Mucosa of gallbladder (tissue), 1 donor: ENCODE measurements at places on chromosomes 11 and 22. TPM values are rescaled to one million over a fixed set of nuclear protein-coding genes. Genes with fewer than 3 reads are reported as not detected.

The TMEM121B gene
- total RNA-seq: 1.7 TPM

- no peak for DNase-seq
Observed at GRCh38 chr22:21594865-21595452, 27.4 kb downstream of the UBE2L3 start.

DNA sequence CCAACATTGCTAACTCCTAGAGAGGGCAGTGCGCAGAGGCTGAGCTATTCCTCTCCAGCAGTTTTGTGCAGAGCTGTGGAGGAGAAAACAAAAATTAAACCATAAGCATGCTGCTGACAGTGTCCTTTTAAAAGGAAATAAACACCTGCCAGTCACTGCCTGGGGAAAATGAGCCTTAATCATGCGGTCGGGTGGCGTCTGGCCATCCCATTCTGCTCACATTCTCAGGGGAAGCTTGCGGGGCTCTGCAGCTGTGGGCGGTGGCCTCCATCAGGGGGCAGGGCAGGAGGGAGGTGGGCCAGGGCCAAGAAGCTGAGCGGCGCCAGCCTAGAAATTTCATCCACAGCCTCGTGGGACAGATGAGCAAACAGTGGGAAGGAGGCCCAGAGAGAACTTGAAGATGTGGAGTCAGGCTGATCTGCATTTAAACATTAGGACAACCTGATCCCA lies 71.0 kb upstream of the TP53I11 start:
- peak; percentile 45 for DNase-seq

- peak; percentile 16 for DNase-seq
Observed at GRCh38 chr22:26172389-26172990, 3.2 kb downstream of the SEZ6L start.

DNA sequence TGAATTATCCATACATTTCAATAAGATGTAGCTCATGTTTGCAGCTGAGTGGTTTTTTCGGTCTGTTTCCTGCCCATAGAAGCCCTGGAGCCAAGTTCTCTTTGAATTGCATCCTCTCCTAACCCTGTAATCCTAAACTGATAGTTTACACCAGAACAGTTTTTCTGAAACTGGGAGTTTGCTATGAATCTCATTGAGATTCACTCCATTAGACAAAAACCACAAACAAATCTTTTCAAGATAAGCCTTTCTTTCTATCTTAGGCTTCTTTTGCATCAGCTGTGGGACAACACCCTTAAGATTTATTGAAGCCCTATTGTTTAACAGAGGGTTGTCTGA lies 324.8 kb downstream of the DYNC2H1 start:
- DNase-seq: no peak
